ENCODE measurements at places on chromosomes 5 and 9.

GRCh38 chr5:150214289-150214688 is 24.4 kb downstream of the SLC6A7 start:
- DNase-seq = peak; percentile 38

DNA sequence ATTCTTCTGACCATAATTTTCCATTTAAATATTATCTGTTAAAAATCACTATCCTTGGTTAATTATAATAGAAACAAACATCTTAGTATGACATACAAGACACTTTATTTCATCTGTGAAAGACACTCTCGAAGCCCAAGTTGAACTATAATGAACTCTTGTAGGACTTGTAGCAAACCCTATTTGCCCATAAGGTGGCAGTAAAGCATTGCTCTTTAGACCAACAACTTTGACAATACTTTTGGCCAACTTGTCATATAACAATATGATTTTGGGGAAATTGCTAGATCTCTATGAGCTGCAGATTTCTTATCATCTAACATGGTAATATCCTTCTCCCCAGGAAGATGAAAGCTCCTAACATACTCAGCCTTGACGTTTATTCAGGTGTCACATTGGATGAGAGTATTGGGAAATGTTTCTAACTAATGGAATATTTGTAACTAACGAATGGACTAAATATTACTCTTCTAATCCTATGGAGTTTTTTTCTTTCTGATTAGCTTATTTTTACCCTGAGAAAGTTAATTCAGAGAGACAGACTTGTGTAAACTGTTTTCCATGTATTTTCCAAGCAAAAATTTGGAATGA is 11.0 kb downstream of the SPINK14 start:
- peak; percentile 35 for DNase-seq

DNA sequence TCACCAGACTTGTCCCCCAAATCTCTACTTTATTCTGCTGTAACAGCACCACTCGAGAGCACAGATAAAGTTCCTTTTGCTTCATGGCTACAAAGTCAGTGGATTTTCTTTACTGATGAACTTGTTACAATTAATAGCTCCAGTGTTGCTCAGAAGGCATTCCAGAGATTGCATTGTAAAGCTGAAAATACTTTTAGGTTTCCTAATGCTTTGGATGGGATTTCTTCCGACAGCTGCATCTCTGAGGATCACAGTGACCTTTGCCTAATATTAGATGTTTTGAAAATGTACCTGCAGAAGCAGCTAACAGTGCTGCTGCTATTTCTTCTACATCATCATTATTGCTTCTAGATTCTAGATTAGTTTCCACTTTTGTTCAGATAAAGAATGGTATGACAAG is 58.8 kb upstream of the TMEM171 start:
- no peak for DNase-seq

GRCh38 chr5:101687349-101687985 is 608.6 kb downstream of the SLCO4C1 start:
- no peak for DNase-seq

DNA sequence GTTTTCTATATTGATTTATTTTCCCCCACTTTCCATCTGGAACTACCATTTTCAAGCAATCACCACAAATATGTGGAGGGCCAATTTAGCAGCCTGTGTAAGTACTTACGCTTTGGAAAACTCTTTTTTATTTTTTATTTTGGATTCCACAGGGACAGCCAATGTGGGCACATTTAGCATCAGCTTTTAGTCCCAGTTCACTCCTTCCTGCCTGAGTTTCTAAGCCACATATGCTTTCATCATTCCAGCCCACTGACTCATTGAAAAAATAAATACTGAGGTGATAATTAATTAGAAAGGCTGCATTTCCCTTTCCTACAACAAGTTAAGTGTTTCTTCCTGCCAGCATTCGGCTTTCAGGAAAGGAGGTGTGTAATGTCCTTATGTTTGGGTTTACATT is 76.8 kb downstream of the TMEM167A start:
- peak; percentile 16 for DNase-seq

GRCh38 chr9:128593039-128593438 is 40.7 kb downstream of the SPTAN1 start:
- DNase-seq = no peak

DNA sequence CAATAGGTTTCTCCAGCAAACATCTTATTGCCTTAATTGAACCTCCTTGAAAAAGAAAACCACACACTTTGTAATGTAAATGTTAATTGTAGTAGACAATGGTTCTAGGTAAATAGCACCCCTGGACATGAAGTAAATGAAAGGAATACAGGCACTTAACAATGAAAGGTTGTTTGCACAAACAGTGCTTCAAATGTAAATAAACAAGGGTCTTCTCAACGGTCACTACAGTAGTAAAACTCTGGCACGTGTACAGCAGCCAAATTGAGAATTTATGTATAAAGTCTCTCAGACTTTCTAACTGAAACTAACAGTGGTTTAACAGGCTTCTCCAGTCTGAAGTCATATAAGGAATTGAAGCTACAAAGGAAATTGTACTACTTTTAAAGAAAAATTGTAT is 218.3 kb downstream of the MEF2C start:
- no peak for DNase-seq

- peak; percentile 19 for DNase-seq
Measured at GRCh38 chr5:135761746-135762145, 72.7 kb upstream of the SLC25A48 start.

GRCh38 chr5:178624631-178625546 is 2.0 kb downstream of the CLK4 start:
- DNase-seq = no peak

GRCh38 chr9:131747352-131747751 is 7.5 kb upstream of the RAPGEF1 start:
- DNase-seq = peak; percentile 46

DNA sequence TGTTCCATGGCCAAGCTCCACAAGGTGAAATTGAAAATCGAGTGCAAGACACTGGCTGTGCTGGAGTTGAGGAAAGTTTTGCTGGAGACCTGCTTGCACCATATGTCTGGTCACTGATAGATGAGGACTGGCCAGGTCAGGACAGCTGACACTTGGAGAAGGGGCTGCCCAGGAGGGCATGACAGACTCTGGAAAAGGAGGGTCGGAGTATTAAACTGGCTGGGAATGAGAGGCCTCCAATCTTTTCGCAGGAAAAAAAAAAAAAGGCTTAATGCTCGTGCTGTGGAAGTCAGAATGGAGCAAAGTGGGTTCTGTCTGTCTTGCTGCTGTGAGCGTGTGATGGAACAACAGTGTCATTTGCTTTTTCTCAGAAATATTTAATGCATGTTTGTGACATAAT is 5.5 kb downstream of the TENT4A start:
- no peak for DNase-seq

- DNase-seq = peak; percentile 82
Measured at GRCh38 chr5:59317023-59317773, 576.3 kb downstream of the PDE4D start.

- DNase-seq = no peak
Measured at GRCh38 chr9:120377268-120378159, 202.5 kb downstream of the CDK5RAP2 start.

- DNase-seq = peak; percentile 55
Measured at GRCh38 chr5:42583322-42583721, 160.1 kb downstream of the GHR start.

GRCh38 chr9:37943345-37944265 is 39.7 kb upstream of the SLC25A51 start:
- DNase-seq = peak; percentile 62

DNA sequence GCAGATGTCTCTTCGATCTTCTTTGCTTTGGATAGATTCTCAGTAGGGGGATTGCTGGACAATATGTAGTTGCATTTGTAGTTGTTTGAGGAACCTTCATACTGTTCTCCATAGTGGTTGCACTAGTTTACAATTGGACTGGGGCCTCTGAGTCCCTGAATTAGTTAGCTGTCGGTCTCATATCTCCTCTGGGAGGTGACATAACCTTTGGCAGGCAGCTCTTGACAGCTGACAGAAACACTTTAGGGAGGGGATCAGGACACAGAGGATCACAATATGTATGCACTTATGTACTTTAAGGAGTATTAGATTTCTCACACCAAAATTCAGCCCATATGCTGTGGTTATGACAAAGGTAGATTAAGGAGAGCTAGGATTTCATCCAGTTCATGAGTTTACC is 1279.9 kb upstream of the DMAC1 start:
- DNase-seq = no peak

- DNase-seq = peak; percentile 26
Measured at GRCh38 chr5:86679529-86679928, 61.8 kb downstream of the COX7C start.

DNA sequence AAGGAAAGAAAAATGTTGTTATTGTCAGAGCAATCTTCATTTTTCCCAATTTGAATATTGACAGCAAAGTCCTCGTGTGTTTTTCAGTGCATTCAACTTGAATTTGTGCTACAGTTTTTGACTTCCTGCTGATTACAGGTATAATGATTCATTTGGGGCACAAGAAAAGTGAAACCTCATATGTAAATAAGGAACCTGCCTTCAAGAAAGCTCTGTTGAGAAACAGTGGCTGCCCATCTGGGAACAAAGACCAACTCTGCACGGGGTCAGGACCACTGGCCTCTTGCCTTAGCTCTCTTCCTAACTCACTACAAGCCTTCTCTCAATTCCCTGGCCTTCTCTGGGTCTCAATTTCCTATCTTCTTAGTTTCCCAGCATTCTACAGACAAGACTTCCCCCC is 21.0 kb downstream of the TIMD4 start:
- no peak for DNase-seq

GRCh38 chr5:149014571-149015031 is 48.3 kb downstream of the SH3TC2 start:
- DNase-seq = no peak

DNA sequence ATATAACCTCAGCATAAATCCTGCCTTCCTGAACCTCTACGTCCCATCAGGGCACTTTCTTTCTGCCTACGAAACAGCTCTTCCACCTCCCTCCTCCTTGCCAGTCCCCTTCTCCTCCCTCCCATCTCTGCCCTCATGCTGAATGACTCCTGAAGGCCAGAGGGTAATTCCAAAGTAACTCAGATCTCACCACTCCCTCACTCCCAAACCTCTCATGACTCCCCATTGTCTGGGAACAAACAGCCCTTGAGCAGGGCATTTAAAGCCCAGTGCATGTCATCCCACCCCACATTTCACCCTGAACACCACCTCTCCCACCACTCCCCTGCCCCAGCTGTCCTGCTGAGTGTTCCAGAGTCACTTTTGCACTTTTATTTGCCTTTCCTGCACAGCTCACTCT is 8.9 kb upstream of the FBP1 start:
- no peak for DNase-seq

GRCh38 chr5:17735761-17736160 is 101.5 kb downstream of the TAF11L14 start:
- DNase-seq = no peak
